ENCODE measurements at places on chromosomes 3 and 15.

- DNase-seq: no peak
These were observed 50.8 kb upstream of the PLAAT1 start for GRCh38 chr3:193190146-193190786.

- DNase-seq: no peak
These were observed 28.6 kb upstream of the NDUFB4 start for GRCh38 chr3:120567370-120568201.

GRCh38 chr15:25693321-25694238 is 169.5 kb downstream of the ATP10A start:
- DNase-seq: no peak

- DNase-seq: no peak
These were observed 21.6 kb downstream of the RNU5B-1 start for GRCh38 chr15:65326117-65326526.

DNA sequence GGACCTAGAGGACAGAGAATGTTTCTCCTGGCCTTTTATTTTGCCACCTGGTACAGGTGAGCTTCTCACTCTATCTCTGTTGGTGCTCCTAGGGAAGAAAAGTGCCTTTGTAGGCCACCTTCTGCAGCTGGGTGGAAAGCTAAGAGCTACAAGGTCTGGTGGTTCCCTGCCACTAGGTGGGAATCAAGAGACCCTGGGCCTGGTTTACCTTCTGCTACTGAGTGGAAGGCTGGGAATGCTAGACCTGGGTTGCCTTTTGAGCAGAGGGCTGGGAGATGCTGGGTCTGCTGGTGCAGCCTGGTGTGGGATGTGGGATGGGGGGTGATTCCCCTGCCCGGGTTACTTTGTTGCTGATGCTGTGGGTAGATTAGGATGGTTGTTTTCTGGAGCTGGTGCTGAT is 72.6 kb downstream of the EBLN2 start:
- no peak for DNase-seq

DNA sequence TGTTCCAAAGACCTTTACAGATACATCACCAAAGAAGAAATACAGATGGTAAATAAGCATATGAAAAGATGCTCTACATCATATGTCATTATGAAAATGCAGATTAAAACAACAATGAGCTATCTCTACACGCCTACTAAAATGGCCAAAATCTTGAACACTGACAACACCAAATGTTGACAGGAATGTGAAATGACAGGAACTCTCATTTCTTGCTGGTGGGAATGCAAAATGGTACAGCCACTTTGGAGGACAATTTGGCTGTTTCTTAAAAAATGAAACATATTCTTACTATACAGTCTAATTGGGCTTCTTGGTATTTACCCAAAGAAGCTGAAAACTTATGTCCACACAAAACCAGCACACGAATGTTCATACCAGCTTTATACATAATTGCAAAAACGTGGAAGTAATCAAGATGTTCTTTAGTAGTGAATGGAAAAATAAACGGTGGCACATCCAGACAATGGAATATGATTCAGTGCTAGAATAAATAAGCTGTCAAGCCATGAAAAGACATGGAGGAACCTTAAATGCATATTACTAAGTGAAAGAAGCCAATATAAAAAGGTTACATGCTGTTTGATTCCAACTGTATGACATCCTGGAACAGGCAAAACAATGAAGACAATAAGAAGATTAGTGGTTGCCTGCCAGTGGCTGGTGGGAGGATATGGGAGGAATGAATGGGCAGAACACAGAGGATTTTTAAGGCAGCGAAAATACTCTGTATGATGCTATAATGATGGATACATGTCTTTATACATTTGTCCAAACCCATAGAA is 81.3 kb upstream of the NEDD4 start:
- DNase-seq: no peak

- DNase-seq: no peak
These were observed 104.9 kb upstream of the RPL32 start for GRCh38 chr3:12946251-12946648.

- no peak for DNase-seq
These were observed 37.3 kb downstream of the DZIP1L start for GRCh38 chr3:138078096-138078495.

DNA sequence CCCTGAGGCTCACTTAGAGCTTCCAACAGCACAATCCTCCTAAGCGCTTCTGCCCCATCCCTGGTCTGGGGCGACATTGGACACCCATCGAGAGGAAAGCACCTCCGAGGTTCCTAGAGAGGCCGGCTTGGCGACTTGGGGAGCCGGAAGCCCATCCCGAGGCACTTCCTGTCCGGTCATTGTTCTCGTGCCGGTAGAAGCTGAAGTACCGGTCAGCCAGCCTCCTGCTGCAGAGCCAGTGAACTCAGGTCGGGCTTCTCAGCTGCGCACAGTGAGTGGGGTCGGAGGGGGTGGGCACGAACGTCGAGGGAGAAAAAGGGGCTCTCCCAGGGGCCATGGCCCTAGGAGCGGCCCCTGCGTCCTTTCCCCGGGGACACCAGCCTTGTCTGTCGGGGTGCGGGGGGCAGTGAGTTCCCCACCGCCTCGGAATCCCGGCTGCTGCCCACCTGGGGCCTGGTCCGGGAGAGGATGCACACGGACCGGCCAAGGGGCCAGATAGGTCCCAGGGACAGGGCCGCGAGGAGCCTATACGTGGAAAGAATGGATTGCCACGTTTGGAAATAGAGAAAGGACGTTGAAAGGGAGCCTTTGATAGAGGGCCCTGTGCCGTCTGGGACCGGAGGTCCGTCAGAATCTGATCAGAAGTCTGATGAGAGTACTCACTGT is at the start of gene ZNF35:
TSS of gene ZNF35 (plus strand) at position 169 of the 666 bp plus-strand sequence. CDS start 2,336 bp downstream, outside the sequence.
- peak; percentile 75 for DNase-seq

- no peak for DNase-seq
These were observed 1.1 kb upstream of the HHATL start for GRCh38 chr3:42703695-42704025.

- DNase-seq: no peak
These were observed 19.9 kb upstream of the COLQ start for GRCh38 chr3:15541371-15541770.

GRCh38 chr15:47861111-47861903 is 144.0 kb downstream of the SEMA6D start:
- no peak for DNase-seq

- no peak for DNase-seq
These were observed 22.0 kb downstream of the COL6A6 start for GRCh38 chr3:130539005-130539404.

DNA sequence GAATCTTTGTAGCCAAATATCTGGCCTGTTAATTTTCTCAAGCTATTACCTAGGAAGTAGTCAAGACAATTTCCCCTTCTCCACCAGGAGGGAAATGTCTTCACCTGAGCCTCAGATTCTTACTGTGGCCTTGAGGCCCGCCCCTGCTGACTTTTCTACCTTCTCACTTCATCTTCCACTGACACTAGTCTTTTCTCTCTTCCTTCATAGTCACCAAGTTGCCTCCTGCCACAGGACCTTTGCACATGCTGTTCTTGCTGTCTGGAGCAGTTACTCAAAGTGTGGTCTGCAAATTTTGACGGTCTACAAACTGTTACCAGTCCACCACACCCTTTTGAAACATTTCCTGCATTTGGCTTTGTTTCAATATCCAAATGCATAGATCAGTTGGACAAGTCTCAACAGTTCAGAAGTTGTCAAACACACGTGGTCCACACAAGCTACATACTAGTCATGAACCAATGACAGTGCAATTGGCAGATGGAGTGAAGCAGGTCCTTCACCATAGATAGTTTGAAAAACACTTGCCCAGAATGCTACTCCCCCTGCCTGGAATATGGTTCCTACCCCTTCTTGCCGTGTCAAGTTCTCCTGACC is 100.5 kb downstream of the OSBPL10 start:
- no peak for DNase-seq

DNA sequence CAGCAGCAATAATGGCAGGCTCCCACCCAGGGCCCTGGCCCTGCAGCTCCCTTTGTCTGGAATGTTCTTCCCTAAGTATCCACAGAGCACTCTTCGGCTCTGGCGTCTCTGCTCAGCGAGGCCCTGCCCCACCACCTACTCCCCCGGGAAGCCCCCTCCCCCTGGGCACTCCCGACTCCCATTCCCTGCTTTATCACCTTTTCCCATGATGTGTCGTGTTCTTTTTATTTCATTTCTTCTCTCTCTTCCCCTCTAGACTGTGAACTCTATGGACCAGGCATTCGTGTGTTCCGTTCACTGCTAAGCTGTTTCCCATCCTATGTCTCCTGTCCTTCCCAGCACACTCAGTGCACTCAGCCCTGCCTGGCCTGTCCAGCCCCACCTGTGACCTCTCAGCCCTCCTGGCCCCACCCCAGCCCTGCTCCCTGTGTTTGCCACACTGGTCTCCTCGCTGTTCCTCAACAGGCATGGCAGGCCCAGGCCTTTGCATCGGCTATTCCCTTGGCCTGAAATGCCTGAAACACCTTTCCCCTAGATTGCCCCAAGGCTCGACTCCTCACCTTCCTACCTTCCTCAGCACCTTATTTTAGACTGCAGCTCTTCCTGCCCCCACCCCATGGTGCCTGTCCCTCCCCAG is 107.4 kb downstream of the TPRA1 start:
- no peak for DNase-seq

GRCh38 chr15:94375997-94376396 is 144.6 kb downstream of the MCTP2 start:
- DNase-seq: no peak

DNA sequence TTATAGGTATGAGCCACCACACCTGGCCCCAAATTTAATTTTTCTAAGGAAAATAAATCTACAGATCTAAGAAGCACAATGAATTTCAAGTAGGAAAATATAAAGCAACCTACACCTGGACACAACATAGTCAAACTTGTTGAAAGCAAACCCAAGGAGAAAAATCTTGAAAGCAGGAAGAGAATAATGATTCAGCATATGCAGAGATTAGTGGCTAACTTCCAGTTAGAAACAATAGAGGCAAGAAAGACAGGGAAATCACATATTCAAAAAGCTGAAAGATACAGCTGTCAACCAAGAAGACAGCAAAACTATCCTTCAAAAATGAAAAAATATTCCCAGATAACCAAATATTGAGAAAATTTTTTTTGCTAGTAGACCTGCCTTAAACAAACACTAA is 49.4 kb downstream of the ZNF148 start:
- DNase-seq: no peak

DNA sequence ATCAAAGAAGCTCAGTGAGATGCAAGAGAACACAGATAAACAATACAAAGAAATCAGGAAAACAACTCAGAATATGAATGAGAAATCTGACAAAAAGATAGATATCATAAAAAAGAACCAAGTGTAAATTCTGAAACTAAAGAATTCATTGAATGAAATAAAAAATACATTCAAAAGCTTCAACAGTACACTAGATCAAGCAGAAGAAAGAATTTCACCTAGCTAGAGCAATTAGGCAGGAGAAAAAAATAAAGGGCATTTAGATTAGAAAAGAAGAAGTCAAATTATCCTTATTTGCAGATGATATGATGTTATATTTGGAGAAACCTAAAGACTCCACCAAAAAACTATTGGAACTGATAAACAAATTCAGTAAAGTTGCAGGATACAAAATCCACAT is 19.4 kb upstream of the CX3CR1 start:
- DNase-seq: no peak

GRCh38 chr3:11437506-11437905 is 165.3 kb downstream of the ATG7 start:
- DNase-seq: no peak

DNA sequence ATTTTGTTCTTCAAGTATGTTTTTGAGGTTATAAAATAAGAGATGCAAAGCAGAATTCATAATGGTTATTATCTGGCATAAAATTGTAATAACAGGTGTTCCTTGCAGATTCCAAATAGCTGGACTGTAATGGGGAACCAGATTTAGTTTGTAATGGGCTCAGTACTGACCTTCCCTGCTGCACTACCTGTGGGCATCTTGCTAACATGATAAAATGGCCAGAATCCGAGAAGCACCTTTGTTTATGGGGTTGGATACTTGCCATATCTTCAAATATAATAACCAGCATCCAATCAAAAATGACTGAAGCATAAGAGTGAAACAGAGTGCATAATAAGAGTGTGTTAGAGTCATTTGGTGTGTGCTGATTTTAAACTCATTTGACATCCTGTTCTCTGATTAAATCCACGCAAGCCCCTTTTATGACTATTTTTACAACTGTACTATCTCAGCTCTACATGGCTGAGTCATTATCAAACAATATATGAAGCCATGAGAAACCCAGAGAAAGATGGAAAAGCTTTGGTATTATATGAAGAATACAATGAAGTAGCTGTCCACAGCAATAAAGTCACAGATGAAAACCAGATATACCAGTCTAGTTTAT is 292.4 kb downstream of the CNTN4 start:
- no peak for DNase-seq

- no peak for DNase-seq
These were observed 59.7 kb downstream of the RPN1 start for GRCh38 chr3:128590948-128591347.

GRCh38 chr3:183529185-183529584 is 26.3 kb downstream of the KLHL6 start:
- no peak for DNase-seq

- no peak for DNase-seq
These were observed 473 bp upstream of the COMMD2 start for GRCh38 chr3:149752788-149753136.

- DNase-seq: no peak
These were observed 40.8 kb upstream of the ATP1B3 start for GRCh38 chr3:141835557-141836229.

- no peak for DNase-seq
These were observed 13.6 kb downstream of the GRM2 start for GRCh38 chr3:51720292-51721061.

GRCh38 chr15:61130950-61131942 is 97.9 kb downstream of the RORA start:
- no peak for DNase-seq

GRCh38 chr3:78091478-78092119 is 1051.7 kb downstream of the ROBO2 start:
- no peak for DNase-seq

DNA sequence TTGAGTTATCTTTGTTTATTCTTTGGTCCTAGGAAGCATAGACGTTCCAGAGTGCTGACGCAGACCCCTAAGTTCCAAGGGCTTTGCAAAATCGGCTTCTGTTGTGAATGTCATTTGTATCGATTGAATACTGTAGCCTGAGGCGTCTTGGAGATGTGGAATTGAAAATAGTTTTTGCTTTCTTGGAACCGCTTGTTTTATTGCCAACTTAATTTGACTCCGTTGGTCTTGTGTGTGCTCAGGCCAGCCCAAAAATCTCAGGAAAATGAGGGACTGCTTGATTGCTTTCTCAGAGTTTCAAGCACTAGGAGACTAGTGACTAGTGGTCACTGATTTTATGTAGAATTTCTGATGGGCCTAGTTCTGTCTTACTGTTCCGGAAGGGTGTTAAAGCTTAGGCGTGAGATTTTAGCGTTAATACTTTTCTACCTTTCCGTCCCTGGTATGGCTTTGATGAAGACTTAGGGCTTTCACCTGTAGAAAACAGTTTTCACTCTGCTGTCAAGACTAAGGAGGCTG is 263 bp upstream of the UTS2B start:
- DNase-seq: peak; percentile 61

DNA sequence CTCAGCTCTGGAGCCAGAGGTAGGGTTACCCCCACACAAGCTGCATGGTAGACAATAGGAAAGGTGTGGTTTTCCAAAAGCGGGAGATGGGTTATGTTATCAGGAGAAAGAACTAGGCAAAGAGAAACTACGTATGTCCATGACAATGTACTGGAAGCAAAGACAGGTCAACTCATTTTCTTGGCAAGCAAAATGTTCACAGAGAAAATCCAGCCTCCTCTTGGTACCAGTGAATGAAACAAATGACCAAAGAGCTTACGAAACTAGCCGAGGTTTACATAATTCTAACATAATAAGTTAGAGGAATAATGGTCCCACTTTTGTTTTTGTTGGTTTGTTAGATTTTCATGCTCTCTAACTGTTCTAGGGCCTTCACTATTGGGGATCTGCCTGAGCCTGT is 338.1 kb upstream of the TGFBR2 start:
- DNase-seq: no peak
